A549 treated with CORT108297 at 1 μM for 4 hours (cell line): ENCODE measurements at places on chromosomes 1 and 21. TPM values are rescaled to one million over a fixed set of nuclear protein-coding genes. Genes with fewer than 3 reads are reported as not detected.

Gene CRYBG2
- total RNA-seq: 1.2 to 2.6 TPM (median 1.8 TPM) in 5 replicates

Gene BSDC1
- total RNA-seq: 19.1 to 22.7 TPM (median 22.3 TPM) in 5 replicates

Gene KIAA0040
- 0.39 to 0.67 TPM (median 0.53 TPM) in 5 replicates for total RNA-seq

Gene RYR2
- total RNA-seq: 0.01 to 0.09 TPM (median 0.02 TPM) in 5 replicates

Gene RIPK4
- total RNA-seq: 13.4 to 17.3 TPM (median 15.3 TPM) in 5 replicates

Gene LAX1
- not detected in 5 replicates for total RNA-seq

Gene TNFRSF18
- total RNA-seq: 0.11 to 0.25 TPM (median 0.15 TPM) in 3 of 5 replicates, not detected in the others

Gene RLF
- 4.4 to 6.7 TPM (median 5.0 TPM) in 5 replicates for total RNA-seq

Gene PTGS2
- 5.6 to 13.3 TPM (median 7.0 TPM) in 5 replicates for total RNA-seq

Gene LAMC1
- 81.5 to 128 TPM (median 107 TPM) in 5 replicates for total RNA-seq

Gene ITLN2
- total RNA-seq: 0.13 to 0.34 TPM (median 0.24 TPM) in 4 of 5 replicates, not detected in the other

Gene OR2L5
- not detected in 5 replicates for total RNA-seq

Gene FCGR1A
- total RNA-seq: not detected in 5 replicates

Gene FLAD1
- 37.8 to 47.0 TPM (median 44.5 TPM) in 5 replicates for total RNA-seq

Gene CHIA
- total RNA-seq: not detected in 5 replicates

Gene PDZK1
- total RNA-seq: 0.66 to 0.99 TPM (median 0.77 TPM) in 5 replicates

Gene THEM5
- not detected in 5 replicates for total RNA-seq

Gene SPRR1B
- not detected in 5 replicates for total RNA-seq

Gene GABPA
- 5.3 to 7.6 TPM (median 7.1 TPM) in 5 replicates for total RNA-seq

Gene AUNIP
- 6.0 to 8.0 TPM (median 6.4 TPM) in 5 replicates for total RNA-seq

Gene BCL2L15
- total RNA-seq: 0.44 to 1.2 TPM (median 0.58 TPM) in 5 replicates

Gene LAMB3
- 20.5 to 25.5 TPM (median 22.0 TPM) in 5 replicates for total RNA-seq

Gene PTGFR
- not detected in 5 replicates for total RNA-seq

Gene FCER1G
- total RNA-seq: 0.16 to 0.36 TPM in 2 of 5 replicates, not detected in the others

Gene MPZ
- 0.18 to 0.40 TPM (median 0.30 TPM) in 5 replicates for total RNA-seq

Gene BMP8A
- 0.07 to 0.16 TPM (median 0.12 TPM) in 4 of 5 replicates, not detected in the other for total RNA-seq

Gene OR2L3
- total RNA-seq: not detected in 5 replicates

Gene ARHGAP30
- 0.05 to 0.14 TPM (median 0.07 TPM) in 5 replicates for total RNA-seq

Gene YIPF1
- total RNA-seq: 12.4 to 14.0 TPM (median 12.8 TPM) in 5 replicates

Gene FGR
- 0.05 to 0.06 TPM in 2 of 5 replicates, not detected in the others for total RNA-seq

Gene SPRR4
- not detected in 5 replicates for total RNA-seq
